ENCODE measurements at places on chromosomes 1 and 21.

DNA sequence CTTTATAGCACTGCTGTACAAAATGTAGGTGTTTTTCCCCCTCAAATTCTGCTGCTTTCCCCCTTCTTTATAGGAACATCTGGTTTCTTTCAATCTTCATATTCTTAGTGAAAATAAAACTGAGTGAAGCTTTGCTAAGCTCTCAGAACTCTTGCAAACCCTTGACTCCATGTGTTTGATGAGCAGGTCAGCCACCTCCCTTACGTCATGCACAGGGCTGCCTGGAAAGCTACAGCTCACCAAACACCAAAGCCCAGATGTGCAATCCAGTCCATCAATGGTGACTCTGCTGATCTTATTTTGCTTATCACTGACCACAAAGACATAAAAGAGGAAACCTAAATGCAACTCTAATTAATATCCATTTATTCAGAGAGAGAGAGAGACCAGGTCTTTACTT, 5.5 kb downstream of the CACNA1E start:
- DNase-seq = no peak

GRCh38 chr1:203778146-203778545, 13.2 kb downstream of the LAX1 start:
- DNase-seq = no peak

GRCh38 chr1:228284521-228284920, 76.7 kb downstream of the OBSCN start:
- no peak for DNase-seq

- no peak for DNase-seq
Measured at GRCh38 chr1:55000110-55001085, 1.7 kb downstream of the BSND start.

GRCh38 chr1:44113095-44113609, 5.5 kb upstream of the KLF17 start:
- no peak for DNase-seq

- no peak for DNase-seq
Measured at GRCh38 chr1:154611150-154611862, 3.3 kb upstream of the ADAR start.

DNA sequence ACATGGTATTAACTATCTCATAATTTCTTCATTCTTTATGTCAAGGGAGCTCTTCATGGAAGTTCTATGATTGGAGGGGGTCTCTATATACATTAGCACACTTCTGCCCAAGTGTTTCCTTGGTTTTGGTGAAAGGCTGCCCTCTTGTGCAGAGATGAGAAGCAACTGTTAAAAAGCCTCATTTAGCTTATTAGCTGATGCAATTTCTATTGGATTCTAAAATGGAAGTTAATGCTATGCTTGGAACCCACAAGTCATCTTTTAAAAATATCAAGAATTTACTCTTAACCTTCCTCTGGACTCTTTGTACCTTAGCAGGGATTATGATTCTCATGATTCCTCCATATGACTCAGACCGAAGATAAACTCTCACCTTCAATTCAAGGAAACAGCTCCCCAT, 328.9 kb downstream of the PTBP2 start:
- DNase-seq = no peak

DNA sequence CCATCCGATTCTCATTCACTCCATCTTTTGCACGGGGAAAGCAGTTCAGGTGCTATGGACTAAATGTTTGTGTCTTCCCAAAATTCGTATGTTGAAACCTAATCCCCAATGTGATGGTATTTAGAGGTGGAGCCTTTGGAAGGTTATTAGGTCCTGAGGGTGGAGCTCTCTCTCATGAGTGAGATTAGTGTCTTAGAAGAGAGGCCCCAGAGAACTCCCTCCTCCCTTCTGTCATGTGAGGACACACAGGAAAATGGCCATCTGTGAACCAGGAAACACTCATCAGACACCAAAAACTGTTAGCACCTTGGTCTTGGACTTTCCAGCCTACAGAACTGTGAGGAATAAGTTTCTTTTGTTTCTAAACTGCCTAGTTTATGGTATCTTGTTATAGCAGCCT, 15.8 kb upstream of the CCDC190 start:
- no peak for DNase-seq

GRCh38 chr1:228772516-228773212, 37.4 kb downstream of the RHOU start:
- DNase-seq = no peak

GRCh38 chr1:207072233-207072632, 16.4 kb upstream of the C4BPB start:
- DNase-seq = no peak

- DNase-seq = no peak
Measured at GRCh38 chr1:185468626-185469025, 151.6 kb upstream of the IVNS1ABP start.

DNA sequence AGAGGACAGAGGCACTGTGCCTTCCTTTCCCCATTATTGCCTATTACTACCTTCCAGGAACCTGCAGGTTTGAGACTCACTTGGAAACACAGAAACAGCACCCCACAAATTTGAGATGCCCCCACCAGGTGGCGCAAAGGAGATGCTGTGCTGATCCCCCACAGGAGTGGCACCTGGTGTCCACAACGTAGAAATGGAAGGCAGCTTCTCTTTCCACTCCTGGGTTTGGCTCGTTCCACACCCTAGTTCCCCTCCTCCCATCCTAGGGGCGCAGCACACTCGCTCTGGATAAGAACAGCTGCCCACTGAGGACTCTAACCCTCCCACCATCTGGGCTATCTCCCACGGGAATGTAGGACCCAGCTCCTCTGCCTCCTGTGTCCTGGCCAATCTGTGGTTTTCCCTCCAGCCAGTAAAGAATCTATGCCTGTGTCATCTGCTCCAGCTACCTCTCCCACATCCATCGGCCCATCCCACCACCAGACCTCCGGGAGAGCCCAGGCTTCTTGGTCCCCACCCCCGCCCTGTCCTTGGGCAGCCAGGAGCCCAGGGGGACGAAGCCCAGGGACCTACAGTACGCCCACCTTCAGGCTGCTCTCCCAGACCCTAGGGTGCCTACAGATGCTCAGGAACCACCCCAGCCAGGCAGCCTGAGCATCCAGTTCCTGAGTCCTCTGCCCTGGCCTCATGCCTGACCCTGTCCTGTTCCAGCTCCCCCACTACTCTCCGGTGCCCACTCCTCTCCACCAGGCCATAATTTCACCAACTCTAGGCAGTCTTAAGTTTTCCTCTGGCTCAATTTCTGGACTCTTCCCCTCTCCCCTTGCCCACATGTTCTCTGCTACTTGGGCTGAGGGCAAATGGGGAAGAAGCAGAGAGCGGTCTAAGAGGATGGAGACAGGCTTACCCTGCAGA, 549 bp downstream of the THBS3 start:
- peak; percentile 90 for DNase-seq

- DNase-seq = no peak
Measured at GRCh38 chr1:178376008-178376407, 120.8 kb downstream of the CLEC20A start.

DNA sequence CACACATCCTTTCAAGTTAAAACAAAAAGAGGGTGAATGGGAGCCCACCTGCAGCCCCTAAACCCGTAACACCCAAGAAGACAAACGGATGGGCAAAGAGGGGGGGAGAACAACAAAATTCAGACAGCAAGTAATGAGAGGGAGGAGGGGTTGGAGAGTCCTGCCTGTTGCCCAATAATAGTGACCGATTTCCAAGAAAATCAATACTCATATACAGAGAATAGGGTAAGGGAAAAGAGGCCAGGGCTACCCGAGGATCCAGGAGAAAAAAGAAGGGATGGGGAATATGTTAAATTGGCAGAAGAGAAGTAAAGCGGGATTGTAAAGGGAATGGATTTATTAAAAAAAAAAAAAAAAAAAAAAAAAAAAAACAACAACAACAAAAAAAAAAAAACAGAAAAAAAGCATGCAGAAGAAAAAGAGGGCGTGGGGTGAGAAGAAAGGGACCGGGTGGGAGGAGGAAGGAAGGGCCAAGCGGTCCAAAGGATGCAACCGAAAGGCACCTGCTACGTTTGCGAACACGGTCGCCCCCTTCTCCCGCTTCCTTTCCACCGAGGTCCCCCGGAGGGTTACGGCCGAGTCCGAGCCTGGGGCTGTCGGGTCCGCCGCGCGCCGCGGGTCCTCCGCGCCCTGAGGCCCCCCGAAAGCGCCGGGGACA, 930 bp downstream of the SLC30A10 start:
- no peak for DNase-seq

DNA sequence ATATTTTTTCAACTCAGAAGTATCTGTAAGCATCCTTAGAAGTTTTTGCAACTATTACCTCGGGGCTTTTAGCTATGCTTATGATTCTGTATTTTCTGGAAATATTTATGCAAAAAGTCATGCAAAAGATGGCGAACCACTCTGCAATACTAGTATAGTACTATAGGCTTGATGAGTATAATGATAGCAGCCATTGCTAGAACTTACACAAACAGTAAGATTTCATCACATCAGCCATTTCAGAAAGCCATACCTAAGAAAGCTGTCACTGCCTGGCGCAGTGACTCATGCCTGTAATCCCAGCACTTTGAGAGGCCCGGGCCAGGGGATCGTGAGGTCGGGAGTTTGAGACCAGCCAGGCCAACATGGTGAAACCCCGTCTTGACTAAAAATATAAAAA, 227.1 kb downstream of the LRRC7 start:
- no peak for DNase-seq

DNA sequence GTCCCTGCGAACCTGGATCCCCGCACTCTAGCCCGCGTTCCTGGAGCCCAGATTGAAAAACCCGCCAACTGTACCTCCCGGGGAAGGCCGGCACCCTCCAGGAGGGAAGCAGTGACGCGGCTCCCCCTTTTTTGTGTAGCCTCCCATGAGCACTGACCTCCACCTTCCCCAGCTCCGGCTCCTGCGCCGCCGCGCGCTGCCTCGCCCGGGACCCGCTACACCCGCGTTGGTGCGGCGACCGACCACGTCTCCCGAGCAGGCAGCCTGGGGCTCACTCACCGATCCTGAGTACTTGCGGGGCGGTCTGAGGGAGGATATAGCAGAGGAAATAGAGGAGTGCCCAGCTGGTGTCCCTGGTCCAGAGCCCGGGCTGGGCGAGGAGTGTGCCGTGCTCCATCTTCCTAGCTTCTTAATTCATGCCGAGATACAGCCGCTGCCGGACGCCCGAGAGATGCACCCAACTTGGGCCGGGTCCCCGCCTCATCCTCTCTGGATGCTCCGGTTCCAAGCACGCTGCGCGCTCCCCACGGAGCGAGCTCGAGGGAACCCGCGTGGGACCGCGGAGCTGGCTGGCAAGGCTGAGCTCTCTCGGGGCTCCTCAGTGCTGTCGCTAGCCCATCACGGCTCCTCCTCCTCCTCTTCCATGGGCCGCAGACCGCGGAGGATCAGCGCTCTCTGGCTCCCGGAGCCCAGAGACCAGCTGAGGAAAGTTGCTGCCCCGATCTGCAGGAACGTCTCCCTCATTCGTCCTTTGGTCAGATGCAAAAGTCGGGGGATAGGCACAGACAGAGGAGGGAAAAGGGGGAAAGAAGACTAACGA, 482 bp downstream of the GRIK1 start:
- DNase-seq = no peak

- DNase-seq = no peak
Measured at GRCh38 chr1:191629836-191630235, 528.4 kb upstream of the RGS18 start.

GRCh38 chr21:24163539-24163938, 1443.7 kb downstream of the MRPL39 start:
- DNase-seq = no peak

GRCh38 chr1:23865543-23865930, 2.6 kb downstream of the FUCA1 start:
- DNase-seq = no peak

- DNase-seq = no peak
Measured at GRCh38 chr1:86856196-86856595, 57.7 kb downstream of the SELENOF start.

DNA sequence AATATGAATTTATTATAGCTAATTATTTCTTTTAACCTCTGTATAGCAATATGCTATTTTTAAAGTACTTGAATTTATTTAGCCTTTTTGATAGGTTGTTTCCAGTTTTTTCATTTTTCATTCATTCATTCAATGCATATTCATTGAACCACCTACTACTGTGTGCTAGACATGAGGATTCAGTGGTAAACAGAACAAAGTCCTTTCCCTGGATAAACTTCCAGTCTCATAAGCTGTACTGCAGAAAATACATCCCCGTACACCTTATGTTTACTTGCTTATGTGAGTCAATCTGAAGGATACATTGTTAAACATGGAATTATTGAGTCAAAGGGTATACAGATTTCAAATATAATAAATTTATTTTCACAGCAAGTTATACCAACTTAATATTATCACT, 21.9 kb downstream of the AGL start:
- DNase-seq = no peak

DNA sequence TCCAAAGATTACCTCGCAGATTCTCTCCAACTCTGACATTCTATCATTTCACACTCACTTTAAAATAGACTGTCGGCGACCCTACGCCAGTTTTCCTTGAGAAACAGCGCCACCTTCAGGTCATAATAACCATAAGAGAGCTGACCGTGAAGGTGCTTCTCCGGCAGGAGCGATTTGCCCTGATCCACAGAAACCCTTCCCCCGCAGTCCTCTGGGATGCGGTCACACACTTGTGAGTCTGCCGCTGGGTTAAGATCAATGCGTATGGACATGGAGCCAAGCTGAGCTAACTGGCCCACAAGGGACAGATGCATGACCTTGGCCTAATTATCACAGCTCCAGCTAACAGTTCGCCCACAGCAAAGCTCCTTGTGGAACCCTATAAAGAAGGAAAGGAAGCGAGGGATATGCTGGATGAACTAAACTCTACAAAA, 32.8 kb upstream of the IFNAR2 start:
- no peak for DNase-seq

GRCh38 chr1:152225678-152226077, 1.7 kb upstream of the HRNR start:
- DNase-seq = no peak

DNA sequence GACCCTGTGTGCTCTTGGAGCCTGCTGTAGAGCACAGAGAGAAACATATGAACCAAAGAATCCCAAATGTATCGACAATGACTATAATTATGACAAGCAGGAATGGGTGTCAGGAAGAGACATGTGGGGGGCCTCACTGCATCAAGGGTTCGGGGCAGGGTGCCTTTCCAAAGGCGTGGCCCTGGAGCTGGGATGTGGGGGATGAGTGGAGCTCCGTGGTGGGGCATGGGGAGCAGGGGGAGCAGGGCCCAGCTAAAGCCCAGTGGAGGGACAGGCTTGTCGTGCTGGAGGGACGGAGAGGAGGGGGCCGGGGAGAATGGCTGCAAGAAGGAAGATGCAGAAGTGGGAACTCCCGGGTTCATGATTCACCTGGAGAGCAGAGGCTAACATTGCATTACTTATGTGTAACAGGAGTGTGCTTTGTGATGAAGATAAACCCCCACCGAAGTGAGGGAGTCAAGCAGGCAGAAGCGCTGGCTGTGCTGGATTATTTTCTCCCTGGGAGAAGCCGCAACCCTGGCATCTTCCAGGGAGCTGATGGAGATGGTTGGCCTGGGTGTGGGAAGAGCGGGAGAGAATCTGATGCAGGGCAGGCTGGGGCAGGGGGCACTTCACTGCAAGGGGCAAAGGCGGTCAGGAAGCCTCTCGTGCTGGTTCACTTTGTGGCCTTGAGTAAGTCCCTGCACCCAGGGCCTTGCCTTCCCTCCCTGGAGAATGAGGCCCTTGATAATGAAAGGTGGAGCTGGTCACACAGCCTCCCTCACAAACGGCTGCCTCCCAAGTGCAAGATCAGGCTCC, 124.6 kb upstream of the RUNX3 start:
- DNase-seq = no peak

All from pancreas (tissue), 10 donors.